ENCODE measurements at places on chromosomes 5 and 9. TPM values are rescaled to one million over a fixed set of nuclear protein-coding genes. Genes with fewer than 3 reads are reported as not detected.

GRCh38 chr5:175589714-175590113 is 68.2 kb upstream of the HRH2 start:
- no peak overlapping the region for H3K27ac ChIP-seq
- no peak for DNase-seq
- H3K4me3 ChIP-seq: no peak overlapping the region
- no peaks in the 10 kb centered on the region for H3K4me1 ChIP-seq

- no peaks in the 10 kb centered on the region for H3K36me3 ChIP-seq
- no peak for DNase-seq
- H3K27ac ChIP-seq: no peak overlapping the region
- H3K27me3 ChIP-seq: peaks cover 34% of the 10 kb centered on the region
Measured at GRCh38 chr5:51500-51823, 40.5 kb upstream of the PLEKHG4B start.

DNA sequence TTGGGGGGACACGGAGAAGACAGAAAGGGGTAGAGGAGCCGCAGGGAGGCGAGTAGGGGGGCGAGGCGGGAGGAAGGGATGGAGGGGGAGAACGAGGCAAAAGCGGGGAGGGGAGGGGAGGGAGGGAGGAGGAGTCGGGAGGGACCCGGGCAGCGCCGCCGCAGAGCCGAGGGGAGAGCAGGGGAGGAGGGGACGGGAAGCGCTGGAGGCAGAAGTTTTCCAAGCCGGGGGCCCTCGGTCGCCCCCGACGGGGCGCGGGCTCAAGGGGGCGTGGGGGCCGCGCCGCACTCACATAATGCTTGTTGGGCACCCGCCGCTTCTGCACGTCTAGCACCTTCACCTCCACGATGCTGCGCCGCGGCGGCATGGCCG is 353 bp downstream of the SH3PXD2B start:
- peaks cover 6% of the 10 kb centered on the region for H3K36me3 ChIP-seq
- no peaks in the 10 kb centered on the region for H3K27me3 ChIP-seq
- peaks cover 24% of the 10 kb centered on the region for H3K4me1 ChIP-seq
- DNase-seq: no peak
- peak overlapping the region; percentile 98 for H3K27ac ChIP-seq

DNA sequence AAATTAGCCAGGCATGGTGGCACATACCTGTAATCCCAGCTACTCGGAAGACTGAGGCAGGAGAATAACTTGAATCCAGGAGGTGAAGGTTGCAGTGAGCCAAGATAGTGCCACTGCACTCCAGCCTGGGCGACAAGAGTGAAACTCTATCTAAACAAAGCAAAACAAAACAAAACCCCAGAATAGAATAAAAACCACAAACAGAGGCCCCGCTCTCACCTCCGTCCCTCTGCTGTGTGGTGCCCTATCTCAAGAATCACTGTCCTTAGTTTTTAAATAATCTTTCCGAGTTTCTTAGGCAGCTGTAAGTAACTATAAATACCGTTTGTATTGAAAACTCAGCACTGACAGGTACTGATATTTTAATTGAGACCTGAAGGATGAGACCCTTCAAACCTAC is 42.7 kb upstream of the IER5L start:
- H3K36me3 ChIP-seq: no peaks in the 10 kb centered on the region
- H3K27me3 ChIP-seq: no peaks in the 10 kb centered on the region
- H3K27ac ChIP-seq: no peak overlapping the region
- peaks cover under 1% of the 10 kb centered on the region for H3K4me1 ChIP-seq
- DNase-seq: no peak
- H3K4me3 ChIP-seq: no peak overlapping the region

The TAF11L2 gene
- total RNA-seq: not detected

- H3K4me3 ChIP-seq: no peak overlapping the region
- DNase-seq: no peak
- H3K27me3 ChIP-seq: no peaks in the 10 kb centered on the region
- H3K27ac ChIP-seq: no peak overlapping the region
- H3K36me3 ChIP-seq: no peaks in the 10 kb centered on the region
Measured at GRCh38 chr9:23581931-23582330, 244.1 kb downstream of the ELAVL2 start.

- H3K27me3 ChIP-seq: 0 out of 2 replicates have a peak, but pooled peaks cover 1% of the 10 kb centered on the region
- peak; percentile 7 for DNase-seq
- H3K27ac ChIP-seq: no peak overlapping the region
- H3K4me1 ChIP-seq: no peaks in the 10 kb centered on the region
- no peak overlapping the region for H3K4me3 ChIP-seq
Measured at GRCh38 chr9:97046228-97046627, 7.3 kb upstream of the CTSV start.

The NUTM2F gene
- not detected for total RNA-seq

DNA sequence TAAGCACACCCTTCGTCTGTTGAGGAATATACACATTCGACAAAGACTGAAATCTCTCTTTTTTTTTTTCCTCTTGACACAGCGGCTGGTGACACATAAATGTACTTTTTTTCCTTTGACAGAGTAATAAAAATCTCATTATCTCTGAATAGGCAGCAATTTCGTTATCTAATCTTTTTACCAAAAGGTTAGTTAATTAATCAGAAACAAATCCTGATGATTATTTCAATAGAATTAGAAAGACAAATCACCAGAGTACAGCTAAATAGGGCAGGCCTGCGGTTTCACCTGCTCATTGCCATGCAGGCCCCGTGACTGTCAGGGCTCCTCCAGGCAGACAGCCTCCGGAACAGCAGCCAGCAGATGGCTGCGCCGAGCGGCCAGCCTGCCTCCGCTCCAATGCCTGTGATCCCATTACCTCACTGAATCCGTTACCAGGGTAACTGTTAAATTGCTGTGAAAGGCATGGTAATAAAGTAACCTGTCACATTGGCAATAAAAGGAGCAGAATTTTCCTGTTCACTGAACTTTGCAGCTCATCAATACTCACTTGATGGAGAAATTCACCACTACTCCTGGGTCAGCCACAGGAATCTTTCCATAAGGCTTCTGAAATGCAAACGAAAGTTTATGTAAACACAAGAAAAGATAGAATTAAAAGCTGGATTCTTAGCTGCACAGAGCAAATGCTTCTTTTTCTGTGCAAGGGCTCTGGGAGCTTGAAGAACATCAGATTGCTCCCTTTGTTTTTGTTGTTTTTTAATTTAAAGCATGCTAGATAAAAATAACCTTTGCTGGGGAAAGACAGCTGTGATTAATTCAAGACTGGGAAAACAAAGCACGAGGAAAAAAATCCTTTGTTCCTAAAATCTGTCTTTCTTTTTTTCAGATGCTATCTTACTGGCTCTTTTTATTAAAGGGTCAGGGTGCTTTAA is 666.4 kb upstream of the ZNF608 start:
- H3K4me3 ChIP-seq: peak overlapping the region; percentile 10
- no peaks in the 10 kb centered on the region for H3K27me3 ChIP-seq

- peaks cover 5% of the 10 kb centered on the region for H3K27me3 ChIP-seq
- no peak for DNase-seq
- H3K36me3 ChIP-seq: no peaks in the 10 kb centered on the region
- peaks cover 2% of the 10 kb centered on the region for H3K4me1 ChIP-seq
- no peak overlapping the region for H3K27ac ChIP-seq
Measured at GRCh38 chr5:174618589-174618988, 105.8 kb upstream of the MSX2 start.

The OR1J1 gene
- total RNA-seq: not detected
